ENCODE measurements at places on chromosomes 5 and 9.

DNA sequence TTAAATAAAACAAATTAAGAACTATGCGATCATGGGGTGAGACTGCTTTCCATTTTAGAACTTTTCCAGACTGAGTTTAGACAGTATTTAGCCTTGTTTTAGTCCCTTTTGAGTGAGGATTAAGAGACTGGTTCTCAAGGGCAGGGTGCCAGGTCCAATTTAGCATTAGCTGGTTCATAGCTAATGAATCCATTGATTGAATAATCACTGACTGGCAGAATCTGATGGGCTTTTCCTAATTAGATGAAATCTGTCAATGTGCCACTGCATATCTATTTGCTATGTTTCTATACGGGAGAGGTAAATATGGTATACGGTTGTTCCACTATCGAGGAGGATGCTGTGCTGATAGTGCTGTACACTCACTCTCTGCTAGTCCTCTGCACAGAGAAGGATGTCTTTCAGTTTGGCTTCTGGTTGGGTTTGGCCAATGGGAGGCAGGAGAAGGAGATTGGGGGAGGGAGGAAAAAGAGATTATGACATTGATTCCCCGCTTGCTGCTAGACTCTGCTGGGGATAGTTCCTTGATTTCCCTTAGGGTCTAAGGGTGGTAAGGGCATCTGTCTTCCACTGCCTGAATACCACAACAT, 496.6 kb downstream of the CTNND2 start:
- DNase-seq: no peak

DNA sequence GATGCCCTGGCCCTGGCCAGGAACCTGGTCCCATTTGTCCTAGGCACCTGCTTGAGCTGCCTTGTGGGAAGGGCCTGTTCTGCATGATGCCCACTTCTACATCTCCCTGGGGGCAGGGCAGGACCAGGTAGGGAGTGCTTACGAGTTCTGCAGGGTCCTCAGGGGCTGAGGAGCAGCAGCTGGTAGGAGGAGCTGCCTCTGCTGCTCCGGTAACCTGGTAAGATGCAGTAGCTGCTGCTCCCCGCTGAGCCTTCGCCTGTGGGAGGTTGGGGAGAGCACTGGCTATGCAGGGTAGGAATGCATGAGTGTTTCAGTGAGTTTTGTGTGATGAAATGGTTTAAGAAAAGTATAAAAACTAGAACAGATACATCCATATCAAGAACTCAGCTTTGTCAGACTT, 13.6 kb downstream of the LRRC8A start:
- DNase-seq: no peak

DNA sequence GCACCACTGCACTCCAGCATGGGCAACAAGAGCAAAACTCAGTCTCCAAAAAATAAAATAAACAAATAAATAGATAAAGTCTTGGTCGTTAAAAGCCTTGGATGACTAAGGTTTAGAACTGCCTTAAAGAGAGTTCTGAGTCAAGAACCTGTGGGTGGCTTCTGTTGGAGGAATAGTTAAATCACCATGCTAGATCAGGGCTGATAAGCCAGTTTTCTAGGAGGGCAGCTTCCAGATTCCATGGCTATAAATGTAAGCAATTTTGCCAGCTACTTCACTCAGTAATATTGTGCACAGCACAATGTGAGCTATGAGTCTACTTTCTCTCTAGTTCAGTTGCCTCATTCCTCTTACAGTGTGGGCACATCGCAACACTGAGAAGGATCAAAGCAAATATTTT, 242.1 kb upstream of the NUDT12 start:
- no peak for DNase-seq

- no peak for DNase-seq
Observed at GRCh38 chr9:69476797-69477196, 151.8 kb downstream of the ENTREP1 start.

DNA sequence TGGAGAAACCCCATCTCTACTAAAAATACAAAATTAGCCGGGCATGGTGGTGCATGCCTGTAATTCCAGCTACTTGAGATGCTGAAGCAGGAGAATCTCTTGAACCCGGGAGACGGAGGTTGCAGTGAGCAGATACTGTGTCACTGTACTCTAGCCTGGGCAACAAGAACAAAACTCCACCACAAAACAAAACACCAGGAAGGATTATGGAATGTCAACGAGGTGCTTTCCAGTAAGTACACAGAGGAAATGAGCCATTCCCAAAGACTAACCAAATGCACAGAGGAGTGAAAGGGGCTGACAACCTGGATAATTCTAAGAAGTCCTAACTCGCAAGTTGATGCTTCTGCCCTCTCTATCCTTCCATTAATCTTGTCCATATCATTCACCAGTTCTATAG, 126.1 kb upstream of the RETREG1 start:
- no peak for DNase-seq

DNA sequence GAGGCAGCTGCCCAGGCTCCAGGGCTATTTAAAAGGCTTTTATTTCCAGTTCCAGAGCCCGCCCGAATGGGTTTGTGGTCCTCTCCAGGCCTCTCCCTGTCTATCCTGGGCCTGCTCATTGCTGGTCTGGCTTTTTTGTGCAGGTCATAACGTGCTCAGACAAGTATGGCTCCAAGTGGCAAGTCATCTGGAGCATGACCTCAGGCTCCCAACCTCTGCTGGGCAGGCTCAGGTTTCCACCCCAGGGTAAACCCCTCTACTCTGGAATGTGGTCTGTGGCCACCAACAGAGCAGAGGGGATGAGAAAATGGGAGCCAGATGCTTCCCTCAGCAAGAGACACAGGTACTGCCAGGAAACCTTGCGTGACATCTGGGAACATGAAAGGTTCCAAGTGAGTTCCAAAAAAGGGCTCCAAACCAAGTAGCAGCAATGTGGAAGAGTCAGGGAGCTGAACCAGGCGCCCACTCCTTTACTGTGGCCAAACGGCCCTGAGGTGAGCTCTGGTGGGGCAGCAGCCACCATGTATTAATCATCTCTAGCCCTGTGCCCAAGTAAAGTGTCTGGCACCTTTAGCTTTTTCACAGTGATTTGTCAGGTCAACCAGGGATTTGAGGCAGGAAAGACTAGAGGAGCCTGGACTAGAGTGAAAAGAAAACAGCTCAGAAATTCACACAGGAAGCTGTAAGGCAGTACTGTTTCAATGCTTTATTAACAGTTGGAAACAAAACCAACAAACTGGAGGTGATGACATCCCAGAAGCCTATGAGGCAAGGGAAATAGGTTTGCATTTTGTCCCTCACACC, 25.7 kb downstream of the PCDHGC5 start:
- no peak for DNase-seq

DNA sequence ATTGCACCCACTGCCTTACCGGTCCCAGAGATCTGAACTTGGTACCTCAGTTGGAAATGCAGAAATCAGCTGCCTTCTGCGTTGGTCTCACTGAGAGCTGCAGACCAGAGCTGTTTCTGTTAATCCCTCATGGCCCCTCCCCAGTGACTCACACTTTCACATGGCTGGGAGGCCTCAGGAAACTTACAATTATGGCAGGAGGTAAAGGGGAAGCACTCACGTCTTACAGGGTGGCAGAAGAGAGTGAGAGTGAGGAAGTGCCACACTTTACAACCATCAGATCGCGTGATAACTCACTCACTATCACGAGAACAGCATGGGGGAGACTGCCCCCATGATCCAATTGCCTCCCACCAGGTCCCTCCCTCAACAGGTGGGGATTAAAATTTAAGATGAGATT, 648.5 kb downstream of the MTRR start:
- no peak for DNase-seq

GRCh38 chr9:12965303-12965702, 190.5 kb downstream of the LURAP1L start:
- DNase-seq: no peak

DNA sequence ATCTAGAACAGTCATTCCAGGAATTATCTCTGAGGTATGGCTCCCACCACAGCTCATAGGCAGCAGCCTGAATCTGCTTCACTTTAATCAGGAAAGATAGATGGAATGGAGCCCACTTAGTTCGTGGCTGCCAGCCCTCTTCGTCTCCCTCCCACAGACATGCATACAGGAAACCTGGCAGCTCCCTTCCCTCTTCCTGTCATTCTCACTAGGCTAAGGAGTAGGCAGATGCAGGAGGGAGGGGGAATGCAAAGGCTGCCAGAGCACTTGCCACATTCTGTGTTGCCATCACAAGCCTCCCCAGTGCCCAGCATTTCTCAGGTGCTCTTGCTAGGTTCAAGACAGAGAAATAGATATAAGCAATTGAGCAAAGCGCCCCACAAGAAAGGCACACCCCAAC, 378.9 kb downstream of the ELAVL2 start:
- no peak for DNase-seq

DNA sequence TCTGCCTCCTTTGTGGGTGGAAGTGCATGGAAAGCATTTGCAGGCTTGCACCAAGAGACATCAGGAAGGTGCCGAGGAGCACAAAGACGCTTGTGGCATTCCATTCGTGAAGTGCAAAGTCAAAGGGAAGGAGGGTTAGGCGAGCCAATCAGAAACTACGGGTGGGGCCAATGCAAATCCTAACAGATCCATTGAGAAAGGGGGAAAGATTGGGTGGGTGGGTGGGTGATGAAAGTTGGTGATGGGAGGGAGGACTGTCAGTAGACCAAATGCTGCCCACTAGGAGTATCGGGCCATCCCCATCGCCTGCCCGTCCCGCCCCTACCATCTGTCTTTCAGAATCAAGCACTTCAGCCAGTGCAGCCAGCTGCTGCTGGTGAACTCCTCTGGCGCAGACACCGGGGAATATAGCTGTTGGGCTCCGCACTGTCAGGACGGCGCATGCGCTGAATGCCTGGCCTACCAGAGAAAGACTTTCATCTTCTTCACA, 17.1 kb upstream of the ANXA6 start:
- DNase-seq: no peak

GRCh38 chr9:37528652-37529471, 43.1 kb downstream of the POLR1E start:
- DNase-seq: no peak

DNA sequence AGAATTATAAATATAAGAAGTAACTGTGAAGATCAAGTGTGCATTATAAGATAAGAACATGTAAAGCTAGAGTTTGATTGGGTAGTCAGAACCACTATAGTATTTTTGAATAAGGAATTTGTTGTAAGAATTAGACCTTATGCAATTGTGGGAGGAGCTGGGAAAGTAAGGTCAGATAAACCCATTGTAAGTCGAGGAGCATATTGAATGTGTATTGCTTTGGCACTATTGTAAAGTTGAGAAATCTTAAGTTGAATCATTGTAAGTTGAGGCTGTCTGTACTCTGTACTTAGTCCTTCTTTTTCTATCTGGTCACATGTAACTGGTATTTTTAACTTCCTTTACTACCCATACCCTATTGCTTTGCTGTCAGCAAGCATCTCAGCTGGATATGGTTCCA, 158.7 kb downstream of the CCDC171 start:
- DNase-seq: no peak

DNA sequence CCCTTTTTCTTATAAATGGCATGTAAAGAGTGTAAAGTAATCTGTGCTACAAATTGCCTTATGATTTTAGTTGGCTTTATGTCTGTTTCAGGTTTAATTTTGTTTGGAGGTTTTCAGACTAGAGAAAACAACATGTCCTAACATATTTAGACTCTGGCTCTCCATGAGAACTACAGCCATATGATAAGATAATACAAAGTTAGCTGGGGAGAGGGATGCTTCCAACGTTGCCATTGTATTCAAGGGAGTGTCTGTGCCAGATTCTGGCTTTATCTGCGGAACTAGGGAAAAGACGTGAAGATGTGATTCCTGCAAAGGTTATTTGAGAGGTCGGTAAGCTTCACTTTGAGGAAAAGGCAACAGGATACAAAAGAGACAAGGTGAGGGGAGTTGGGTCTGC, 140.0 kb upstream of the OTULINL start:
- no peak for DNase-seq

DNA sequence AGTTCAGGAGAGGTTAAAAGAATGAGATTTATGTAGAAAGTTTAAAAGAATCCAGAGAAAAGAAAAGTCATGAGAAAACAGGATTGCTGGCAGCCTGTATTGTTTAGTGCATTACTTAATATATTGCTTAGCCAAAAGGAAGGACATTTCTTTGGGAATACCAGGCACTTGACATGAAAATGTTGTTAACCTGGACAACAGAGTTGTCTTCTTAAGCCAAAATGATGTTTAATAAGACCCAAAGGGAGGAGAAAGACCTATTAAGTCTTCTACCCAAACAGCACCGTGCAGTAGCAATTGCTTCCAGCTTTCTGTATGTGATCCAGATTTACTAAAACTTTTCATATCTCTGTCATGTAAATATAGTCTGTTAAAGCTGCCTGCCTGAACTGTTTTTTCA, 74.0 kb upstream of the PRLR start:
- no peak for DNase-seq

GRCh38 chr9:29212397-29213387, 1639.4 kb upstream of the C9orf72 start:
- DNase-seq: no peak

- DNase-seq: no peak
Observed at GRCh38 chr9:130345897-130346385, 80.4 kb downstream of the HMCN2 start.

- no peak for DNase-seq
Observed at GRCh38 chr9:109238125-109238524, 71.1 kb upstream of the FRRS1L start.

GRCh38 chr5:133943475-133943817, 25.0 kb downstream of the C5orf15 start:
- DNase-seq: no peak

GRCh38 chr9:14321517-14322130, 7.7 kb upstream of the NFIB start:
- DNase-seq: no peak

DNA sequence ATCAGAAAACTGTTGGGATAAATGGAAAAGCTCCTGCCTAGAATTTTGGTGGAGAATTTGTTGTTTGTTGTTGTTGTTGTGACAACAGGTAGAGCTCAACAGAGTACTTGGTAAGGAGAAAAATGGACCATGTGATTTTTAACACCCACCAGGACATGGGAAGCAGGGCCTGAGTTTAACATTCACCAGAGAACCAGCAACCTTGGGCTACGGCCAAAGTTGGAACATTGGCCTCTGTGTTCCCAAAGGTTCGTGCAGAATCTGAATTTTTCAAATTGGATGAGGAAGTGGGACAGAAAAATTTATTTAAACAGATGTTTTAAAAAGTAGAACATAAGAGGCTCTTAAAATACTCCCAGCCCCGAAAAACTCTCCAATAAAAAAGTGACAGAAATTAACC, 127.0 kb downstream of the GNA14 start:
- no peak for DNase-seq

- peak; percentile 95 for DNase-seq
Observed at GRCh38 chr9:127809540-127810377, 7.1 kb downstream of the FPGS start.

DNA sequence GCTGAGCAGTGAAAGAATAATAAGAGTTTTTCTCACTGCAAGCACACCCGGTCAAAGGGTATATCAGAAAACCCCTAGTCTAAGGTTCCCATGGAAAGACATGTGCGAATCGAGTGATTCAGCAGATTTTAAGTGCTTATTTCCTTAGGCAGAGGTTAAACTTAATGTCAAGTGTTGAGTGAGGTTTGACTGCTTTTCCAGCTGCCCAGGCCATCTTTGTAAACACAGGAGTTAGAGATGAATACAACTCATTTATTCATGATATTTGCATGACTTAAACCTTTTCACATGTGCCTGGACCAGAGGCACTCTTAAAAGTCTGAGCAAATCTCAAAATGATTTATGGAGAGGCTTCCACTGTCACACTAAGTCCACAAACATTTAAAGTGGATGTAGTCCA, 137.8 kb upstream of the RGMB start:
- DNase-seq: no peak
